ENCODE measurements at places on chromosomes 6 and 20.

GRCh38 chr6:125728739-125729138 is 20.7 kb upstream of the HEY2 start:
- no peak for DNase-seq

DNA sequence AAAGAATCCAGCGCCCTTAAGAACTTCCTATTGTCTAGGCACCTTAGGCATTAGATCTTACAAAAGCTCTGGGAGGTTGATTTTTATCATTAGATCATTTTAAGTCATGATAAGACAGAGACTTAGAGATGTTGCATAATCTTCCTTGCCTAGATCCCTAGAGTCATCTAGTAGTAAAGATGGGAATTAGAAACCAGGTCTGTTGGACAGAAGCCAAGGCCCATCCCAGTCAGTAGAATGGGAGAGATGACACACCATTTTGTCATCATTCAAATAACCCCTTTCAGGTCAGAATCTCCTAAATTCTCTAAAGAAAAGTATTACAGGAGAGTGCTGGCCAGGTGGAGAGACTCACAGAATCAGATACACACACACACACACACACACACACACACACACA is 579.1 kb downstream of the BMP2 start:
- DNase-seq = no peak

DNA sequence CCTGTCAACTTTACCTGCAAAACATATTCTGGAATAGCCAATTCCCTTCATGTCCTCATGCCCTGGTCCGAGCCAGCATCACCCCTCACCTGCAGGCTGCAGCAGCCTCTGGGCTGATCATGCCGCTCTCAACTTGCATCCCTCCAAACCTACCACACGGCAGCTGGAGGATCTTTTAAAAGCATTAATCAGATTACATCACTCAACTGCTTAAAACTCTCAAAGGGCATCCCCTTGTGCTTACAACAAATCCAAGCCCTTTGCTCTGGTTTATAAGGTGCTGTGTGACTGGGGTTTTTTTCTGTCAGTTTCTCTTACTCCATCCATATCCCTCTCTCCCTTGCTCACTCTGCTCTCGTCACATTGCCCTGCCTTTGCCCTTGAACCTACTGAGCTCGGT is 24.0 kb downstream of the CD40 start:
- DNase-seq = no peak

GRCh38 chr6:167699141-167699931 is 127.4 kb upstream of the AFDN start:
- no peak for DNase-seq

GRCh38 chr20:19257865-19258264 is 45.4 kb downstream of the SLC24A3 start:
- no peak for DNase-seq

DNA sequence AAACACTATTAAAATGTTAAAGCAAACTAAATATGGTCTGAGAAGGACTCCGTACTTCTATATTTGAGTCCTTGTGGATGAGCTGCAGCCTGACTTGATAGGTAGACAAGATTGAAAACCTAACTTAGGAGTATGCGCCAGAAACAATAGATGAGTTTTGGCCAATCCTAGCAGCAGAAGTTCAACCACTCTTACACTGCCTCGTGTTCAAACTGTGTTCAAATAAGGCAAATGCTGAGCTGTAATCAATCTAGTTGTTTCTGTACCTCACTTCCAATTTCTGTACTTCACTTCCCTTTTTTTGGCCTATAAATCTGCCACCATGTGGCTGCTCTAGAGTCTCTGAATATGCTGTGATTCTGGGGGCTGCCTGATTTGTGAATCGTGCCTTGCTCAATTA is 13.2 kb upstream of the SERINC1 start:
- no peak for DNase-seq

All from NCI-H2081 treated with DMSO at 0.1 percent for 48 hours (cell line).